ENCODE measurements at places on chromosomes 7 and 10.
A peak's percentile ranks its signal among the peaks of the same experiment; 100 is the strongest.

- DNase-seq = no peak
Observed at GRCh38 chr7:106517508-106517907, 143.4 kb downstream of the CCDC71L start.

DNA sequence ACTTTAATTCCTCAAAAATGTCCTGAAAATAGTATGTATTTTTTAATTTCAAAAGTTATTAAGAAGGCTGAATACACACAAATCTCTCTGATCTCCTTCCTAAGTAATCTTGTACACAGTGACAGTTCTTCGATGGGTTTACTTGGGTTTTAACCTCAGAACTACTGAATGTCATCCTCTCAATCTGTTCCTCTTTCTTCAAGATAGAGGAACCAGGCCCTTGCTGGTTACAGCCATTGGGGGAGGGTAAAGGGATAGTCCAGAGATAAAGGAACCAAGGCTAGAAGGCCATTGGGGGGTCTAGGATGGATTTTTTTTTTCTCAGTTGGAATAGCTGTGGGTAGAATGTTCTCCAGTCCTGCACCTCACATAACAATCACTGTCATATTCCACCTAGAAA, 224.9 kb downstream of the SKIDA1 start:
- no peak for DNase-seq

GRCh38 chr10:4285121-4285520, 500.1 kb upstream of the KLF6 start:
- DNase-seq = no peak

DNA sequence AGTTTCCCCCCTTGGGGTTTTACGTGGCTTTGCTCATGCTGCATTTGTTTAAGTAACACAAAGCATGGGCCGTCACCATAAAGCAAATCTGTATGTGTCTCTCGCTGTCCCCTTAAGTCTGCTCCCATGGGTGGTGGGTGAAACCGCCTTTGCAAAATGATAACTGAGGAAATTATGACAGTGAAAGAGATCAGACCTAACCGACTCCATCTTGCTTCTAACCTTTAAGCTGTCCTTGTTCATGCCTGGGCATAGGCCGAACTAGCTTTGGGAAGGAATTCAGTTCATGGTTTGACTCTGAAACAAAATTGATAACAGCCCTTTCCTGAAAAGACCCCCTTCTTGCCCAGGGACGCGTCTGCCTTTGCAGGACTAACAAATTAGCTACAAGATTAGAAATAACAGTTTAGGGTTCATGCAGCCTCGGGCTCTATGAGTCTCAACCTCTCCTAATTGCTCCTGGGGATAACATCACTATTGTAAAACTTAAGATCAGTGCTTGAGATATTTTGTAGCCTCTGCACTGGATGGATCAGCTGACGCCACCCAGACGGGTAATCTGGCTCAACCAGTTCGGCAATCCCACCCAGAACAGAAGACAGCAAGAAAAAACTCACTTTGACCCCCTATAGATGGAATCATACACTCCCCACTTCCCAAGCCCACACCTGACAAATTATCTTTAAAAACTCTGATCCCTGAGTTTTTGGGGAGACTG, 623.7 kb downstream of the TYW1 start:
- DNase-seq = no peak

DNA sequence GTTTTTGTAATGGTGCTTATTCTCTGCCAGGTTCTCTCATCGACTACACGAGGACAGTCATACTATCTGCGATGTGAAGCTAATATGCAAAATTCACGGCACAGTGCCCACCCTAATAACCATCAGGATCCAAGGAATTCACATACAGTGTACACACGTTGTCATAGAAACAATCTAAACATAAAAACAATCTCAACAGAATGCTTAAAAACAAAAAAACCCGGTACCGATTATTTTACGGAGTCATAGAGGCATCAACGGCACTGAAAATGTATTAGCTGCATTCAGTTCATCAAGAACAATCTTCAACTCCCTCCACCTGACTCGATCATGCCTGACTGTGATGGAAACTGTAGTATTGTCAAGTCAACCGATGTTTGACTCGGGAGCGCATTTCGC, 628 bp downstream of the MRPS33 start:
- no peak for DNase-seq

DNA sequence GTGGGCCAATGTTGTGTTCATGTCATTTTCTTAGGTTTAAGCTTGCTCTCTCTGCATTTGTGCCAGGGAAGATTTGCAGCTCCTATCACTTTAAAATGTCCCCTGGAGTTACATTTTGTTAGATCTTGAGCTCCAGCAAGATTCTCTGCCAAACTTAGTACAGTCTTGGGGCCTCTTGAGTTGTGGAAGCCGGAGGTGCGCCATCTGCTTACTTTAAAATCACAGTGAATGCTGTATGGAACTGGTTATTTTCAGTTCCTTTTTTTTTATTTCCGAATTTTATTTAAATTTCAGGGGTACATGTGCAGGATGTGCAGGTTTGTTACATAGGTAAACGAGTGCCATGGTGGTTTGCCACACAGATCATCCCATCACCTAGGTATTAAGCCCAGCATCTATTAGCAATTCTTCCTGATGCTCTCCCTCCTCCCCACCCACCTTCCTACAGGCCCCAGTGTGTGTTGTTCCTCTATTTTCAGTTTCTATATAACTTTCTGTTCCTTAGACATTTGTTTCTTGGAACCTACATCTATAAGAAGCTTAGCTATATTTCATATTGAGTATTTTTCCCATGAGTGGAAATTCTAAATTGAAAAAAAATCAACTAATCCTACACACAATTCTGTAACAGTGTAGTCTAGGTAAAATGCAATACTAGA, 114.4 kb upstream of the CREB5 start:
- no peak for DNase-seq

DNA sequence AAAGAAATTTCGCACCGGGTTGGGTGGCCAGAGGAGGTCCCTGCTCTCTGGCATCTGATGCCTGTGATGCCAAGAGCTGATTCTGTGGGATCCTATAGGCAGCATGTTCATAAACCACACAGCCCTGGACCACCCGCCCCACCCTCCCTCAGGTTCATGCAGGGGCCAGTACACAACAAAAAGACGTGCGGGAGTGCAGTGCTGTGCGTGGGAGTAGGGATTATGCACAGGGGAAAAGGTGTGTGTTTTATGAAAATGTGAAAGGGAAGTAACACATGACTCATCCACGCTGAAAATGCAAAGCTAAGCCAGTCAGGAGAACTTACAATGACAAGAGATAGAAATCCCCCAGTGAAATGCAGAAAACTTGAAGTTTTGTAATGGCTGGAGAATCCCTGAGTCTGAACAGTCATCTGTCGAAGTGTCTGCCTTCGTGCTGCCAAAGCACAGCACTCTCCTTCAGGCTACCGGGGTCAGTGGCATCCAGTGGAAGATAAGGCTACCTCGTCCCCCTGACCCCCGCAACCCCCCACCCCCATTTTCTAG, 1.1 kb downstream of the KIAA1217 start:
- DNase-seq = peak; percentile 49

- no peak for DNase-seq
Observed at GRCh38 chr7:46970476-46970875, 611.4 kb downstream of the TNS3 start.

DNA sequence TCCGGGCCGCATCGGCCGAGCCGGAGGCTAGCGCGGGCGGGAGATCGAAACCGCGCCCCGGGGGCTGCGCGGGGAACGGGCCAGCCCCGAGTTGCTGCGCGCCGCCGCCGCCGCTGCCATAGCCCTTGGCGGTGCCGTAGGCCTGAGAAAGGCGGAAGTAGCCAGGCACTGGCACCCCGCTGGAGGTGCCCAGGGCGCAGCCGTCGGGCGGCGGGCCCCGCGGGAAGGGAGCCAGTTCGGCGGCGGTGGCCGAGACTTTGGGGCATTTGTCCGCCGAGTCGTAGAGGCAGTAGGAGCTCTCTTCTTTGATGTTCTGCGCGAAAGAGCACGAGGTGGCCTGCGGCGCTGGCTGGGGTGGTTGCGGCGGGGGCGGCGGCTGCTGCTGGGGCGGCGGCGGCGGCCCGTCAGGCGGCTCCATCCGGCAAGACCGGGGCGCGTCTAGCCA, 587 bp downstream of the HOXA10 start:
- DNase-seq = peak; percentile 62

- DNase-seq = no peak
Observed at GRCh38 chr10:79090134-79090803, 21.5 kb downstream of the ZMIZ1 start.

DNA sequence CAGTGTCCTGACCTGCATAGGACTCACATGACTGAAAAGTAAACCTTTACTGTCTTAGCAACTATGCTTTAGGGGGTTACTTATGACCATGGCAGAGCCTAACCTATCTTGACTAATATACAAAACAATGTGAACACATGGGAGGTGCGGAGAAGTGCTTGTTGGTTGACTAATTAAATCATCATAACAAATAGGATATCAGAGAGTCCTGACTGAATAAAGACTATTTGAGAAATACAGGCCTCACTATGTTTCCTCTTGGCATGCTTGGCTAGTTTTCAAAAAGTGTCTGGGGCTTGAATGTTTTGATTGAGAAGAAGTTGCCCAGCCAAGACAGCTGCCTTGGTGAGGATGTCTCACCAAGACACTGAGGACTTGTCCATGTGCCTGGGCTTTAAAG, 104.4 kb upstream of the PHYHIPL start:
- no peak for DNase-seq

DNA sequence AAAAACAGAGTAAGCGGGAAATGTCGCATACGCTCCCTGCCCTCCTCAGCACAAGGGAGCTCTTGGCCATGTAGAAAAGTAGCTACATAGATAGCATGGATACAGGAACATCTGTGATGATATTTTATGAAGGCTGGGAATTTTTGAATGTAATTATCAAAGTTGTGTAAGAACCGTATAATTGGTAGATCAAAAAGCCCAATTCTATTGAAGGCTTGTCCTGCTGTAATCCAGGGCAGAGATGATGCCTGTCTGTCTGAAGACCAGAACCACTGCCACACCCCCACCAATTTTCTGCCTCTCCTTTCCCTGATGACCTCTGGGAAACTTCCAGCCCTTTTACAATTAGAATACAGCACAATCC, 51.4 kb downstream of the ZRANB1 start:
- no peak for DNase-seq

GRCh38 chr10:119803264-119803663, 69.4 kb downstream of the MCMBP start:
- DNase-seq = no peak

GRCh38 chr7:141366091-141366621, 185.1 kb upstream of the AGK start:
- no peak for DNase-seq

- no peak for DNase-seq
Observed at GRCh38 chr10:71246591-71247413, 34.4 kb downstream of the UNC5B start.

All from activated T-cell treated with anti-CD3 and anti-CD28 coated beads, Interleukin-2, amount 50 U/mL, for 24 hours (primary cell).